T-helper 2 cell treated with Interferon-gamma antibody and Interleukin-4, amounts not matched to agents 5 μg/mL and 100 μg/mL, for 36 hours (primary cell): ENCODE measurements at places on chromosomes 7 and 10.

DNA sequence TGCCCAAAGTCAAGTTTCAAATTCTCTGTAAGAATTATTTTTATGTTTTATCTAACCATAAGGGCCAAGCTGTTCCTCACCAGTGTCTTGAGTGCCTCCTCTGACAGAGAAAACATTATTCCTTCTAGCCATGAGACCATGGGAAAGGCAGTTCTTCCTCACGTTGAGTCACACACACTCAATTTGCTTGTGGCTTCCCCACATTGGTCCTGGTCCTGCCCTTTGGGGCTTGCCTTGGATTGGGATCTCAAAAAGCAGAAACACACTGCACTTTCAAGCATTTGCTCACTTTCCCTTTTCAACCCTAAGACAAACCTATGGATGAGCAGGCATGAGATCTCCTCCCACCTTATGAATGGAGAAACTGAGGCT is 248.3 kb upstream of the IGFBP3 start:
- DNase-seq, result no peak

DNA sequence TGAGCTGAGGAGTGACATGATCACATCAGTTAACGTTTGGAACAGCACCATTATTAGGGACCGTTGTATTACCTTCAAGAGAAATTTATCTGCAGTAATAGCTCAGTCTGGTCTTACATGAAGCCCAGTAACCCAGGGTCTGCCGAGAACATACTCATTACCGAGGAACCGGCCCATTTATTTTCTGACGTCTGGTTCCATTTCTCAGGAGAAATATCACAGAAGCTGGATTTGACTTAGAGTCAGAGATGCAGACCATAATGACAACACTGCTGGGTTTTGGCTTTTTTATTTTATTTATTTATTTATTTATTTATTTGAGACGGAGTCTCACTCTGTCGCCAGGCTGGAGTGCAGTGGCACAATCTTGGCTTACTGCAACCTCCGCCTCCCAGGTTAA is 163.1 kb downstream of the CCDC3 start:
- no peak for DNase-seq

- no peak for DNase-seq
These were observed 12.9 kb downstream of the OIT3 start for GRCh38 chr10:72906446-72906845.

DNA sequence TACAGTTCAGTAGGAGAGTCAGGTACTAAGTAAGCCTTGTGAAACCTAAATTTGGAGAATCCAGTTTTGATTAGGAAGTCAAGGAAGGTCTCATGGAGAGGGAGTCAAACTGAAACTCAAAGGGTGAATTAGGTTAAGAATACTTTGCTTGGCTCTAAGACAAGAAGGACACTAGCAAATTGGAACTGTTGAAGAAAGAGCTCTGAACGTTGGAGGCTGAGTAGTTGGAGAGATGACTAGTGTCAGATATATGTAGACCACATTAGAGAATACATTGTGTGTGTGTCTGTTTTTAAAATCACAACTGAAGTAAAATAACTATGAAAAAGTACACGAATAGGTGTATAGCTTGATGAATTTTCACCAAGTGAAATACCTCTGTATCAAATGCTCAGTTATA is 6.3 kb downstream of the VPS26A start:
- no peak for DNase-seq

DNA sequence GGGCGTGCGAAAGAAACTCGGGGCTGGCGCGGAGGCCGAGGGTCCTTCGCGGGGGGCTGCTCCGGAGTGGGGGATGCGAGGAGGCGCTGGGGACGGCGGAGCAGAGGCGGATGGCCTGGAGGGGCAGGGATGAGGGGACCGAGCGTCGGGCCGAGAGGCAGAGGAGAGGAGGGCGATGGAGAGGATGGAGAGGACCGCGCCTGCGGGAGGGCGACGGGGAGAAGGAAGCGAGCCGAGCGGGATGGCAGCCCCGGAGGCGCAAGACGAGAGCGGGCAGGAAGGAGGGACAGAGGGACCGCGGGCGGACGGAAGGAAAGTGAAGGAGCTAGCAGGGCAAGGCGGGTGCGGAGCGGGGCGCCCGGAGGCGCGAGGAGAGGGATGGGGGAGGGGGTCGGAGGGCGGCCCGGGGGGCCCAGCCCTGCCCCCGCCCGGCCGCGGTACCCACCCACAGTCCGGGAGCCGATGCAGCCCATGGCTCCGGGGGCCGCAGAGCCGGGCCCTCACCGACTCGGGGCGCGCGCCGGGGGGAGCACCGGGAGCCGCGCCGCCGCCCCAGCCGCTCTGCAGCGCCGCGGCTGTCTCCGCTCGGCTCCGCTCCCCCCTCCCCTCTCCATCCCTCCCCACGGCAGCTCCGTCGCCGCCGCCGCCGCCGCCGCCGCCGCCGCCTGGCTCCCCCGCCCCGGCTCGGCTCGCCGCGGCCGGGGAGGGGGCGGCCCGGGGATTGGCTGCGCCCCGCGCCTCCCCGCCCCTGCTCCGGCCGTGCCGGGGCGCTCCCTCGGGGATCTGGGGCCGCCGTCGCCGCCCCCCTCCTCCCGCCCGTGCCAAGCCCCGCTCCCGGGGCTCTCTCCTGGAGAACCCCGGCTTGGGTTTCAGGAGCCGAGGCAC is at the start of gene FAM131B:
FAM131B (minus strand) TSS at position 583 of the 885 bp plus-strand sequence; CDS start at position 473, 110 bp downstream.
- no peak for DNase-seq

DNA sequence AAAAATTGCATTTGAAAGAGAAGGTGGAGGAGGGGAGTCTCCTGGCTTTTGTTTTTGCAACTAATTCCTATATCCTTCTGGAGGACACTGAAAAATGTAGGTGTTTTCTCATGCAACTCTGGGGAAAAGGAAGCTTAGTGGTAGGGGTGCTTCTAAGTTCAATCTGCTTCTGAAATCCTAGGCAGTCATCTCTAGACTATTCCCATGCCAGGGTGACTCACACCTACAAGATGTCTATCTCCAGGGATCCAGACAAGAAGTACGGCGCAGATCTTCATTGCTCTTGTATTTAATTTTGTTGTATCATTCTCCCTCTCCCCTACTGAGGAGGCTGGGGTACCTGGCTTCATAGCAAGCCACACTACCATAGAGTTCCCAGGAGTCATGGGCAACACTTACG is 258.8 kb downstream of the PHF14 start:
- no peak for DNase-seq

DNA sequence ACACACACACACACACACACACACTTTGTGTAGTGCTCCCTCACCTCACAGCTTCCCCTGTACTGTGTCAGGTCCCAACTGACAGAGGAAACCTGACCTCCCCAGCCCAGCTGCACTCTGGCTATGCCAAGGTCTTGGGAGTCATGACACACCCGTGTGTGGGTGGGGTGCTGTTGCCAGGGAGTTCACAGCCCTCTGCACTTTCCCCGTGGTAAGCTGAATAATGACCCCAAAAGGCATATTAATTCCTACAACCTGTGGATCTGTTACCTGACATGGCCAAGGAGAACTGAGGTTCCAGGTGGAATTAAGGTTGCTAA is 8.9 kb upstream of the NANOS1 start:
- no peak for DNase-seq

DNA sequence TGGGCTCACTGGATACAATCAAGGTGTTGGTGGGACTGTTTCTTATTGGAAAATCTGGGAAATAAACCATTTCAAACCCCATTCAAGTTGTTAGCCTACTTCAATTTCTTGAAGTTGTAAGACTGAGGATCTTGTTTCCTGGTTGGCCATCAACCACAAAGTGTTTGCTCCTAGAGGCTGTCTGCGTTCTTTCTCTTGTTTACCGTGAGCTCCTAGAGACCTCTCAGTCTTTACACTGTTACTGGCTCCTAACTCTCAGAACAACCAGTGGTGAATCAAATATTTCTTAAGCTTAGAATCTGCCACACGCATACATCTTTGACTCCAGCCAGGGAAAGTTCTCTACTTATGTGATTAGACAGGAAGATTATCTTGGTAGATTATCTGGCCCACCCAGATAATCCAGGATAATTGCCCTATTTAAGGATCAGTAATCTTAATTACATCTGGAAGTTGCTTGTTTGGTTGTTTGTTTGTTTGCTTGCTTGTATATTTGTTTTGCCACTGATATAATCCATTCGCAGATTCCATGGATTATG is 798.7 kb downstream of the IPMK start:
- DNase-seq, result no peak
